ENCODE measurements at places on chromosomes 11 and 22.

GRCh38 chr11:129163714-129164164 lies 28.4 kb downstream of the ARHGAP32 start:
- DNase-seq: no peak

DNA sequence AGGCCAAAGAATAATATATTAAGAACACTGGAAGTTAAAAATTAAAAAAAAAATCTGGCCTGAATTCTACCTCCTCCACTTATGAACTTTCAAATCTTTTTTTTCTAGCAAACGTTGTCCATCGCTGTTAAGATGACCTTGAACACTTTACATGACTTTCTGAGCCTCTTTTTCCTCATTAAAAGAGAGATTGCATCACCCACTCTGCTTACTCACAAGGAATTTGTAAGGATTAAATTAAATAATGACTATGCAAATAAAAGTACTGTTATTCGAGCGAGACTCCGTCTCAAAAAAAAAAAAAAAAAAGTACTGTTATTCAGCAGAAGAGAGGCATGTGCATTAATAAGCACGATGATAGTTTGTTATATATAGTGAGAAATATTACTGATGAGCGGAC lies 285.1 kb upstream of the CCDC90B start:
- DNase-seq: no peak

DNA sequence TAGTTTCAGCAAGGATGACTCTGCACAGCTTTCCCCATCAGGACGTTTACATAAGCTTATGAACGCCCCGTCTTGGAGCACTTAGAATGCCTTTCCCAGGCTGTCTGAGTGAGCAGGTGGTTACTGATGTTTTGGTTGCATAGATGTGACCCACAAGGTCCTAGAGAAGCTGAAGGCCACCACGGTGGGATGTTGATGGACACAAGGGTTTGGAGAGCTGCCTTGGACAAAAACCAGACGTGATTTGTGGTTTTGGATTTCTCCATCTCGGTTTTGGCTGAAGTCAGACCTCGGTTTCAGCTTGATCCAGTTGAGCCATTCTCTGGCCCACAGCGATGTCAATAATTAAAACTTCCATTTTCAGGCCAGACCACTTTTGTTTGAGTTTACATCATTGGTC lies 151.9 kb downstream of the LDLRAD3 start:
- DNase-seq: no peak

DNA sequence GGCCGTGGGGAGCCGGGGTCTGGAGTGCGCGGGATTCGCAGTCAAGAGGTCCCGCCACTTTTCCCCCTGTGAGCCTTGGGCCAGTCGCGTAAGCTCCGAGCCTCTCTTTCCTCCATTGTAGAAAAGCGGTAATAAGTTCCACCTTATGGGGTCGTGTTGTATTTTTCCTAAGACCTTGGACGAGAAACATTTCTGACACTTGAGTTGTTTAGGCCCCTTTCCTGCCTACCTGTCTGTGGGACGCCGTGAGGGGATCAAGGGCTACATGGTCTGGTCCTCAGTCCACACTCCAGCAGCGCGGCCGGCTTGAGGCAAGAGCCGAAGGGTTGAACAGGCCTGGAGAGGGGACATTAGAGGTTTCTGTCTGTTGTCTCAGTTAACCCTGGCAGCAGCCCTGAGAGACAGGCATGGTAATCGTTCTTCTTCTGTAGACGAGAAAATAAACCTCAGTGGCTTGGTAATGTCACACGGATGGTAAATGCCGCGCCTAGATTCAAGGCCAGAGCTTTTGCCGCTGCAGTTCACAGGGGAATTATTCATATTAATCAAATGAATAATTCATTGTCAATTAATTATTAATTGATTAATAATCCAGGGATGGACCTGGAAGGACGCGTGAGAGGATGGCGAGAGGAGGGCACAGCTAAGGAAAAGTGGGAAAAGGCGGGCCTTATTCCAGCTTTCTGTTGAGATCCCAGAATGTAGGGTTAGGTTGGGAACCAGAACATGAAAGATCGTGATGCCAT lies 545 bp downstream of the FEN1 start:
- DNase-seq: no peak

- DNase-seq: no peak
Observed at GRCh38 chr11:96264364-96264763, 78.6 kb downstream of the MAML2 start.

GRCh38 chr11:130509942-130510341 lies 61.5 kb downstream of the ADAMTS15 start:
- DNase-seq: no peak

GRCh38 chr11:11450744-11451362 lies 97.8 kb upstream of the CSNK2A3 start:
- no peak for DNase-seq

GRCh38 chr11:122141725-122142124 lies 25.7 kb upstream of the BLID start:
- DNase-seq: no peak

GRCh38 chr22:25628494-25628893 lies 64.0 kb downstream of the GRK3 start:
- DNase-seq: no peak

DNA sequence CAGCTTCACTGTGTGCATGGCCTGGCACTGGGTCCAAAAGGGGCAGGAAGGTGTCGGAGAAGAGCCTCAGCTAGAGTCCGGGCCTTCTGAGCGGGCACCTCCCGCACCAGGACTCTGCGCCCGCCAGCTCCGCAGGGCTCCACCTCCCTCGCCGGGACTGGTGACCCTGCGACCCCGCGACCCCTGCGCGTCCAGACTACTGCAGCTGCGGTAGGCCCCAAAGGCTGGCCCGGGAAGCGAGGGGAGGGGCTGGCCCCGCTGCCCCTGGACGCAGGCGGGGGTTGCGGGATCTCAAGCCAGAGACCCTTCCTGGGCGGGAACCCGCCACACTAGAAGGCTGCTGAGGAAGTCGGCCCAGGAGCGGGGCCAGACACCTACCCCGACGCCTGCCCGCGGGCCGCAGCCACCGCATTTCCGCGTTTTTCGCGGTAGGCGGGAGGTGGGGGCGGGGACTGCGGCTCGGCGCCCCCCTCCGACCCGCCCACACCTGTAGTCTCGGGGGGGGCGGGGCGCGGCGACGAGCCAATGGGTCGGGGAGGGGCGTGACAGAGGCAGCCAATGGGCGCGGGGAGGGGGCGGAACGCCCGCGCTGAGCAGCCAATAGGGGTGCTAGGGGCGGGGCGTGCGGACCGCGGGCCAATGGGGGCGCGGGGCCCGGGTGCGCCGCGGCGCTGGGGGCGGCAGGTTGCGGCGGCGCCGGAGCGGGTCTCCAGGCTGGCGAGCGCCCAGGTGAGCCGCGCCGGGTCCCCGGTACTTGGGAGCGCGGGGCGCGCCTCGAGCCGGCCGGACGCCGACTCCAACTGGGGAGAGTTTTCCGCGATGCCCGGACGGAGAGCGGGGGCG lies at the start of the genes LMNTD2 and RASSF7:
Gene LMNTD2, minus strand, starts transcription at position 434 of the 843 bp plus-strand sequence. Its CDS starts 22 bp downstream, at position 412.
Gene RASSF7, plus strand, starts transcription at position 666 of the 843 bp plus-strand sequence. CDS start 799 bp downstream, outside the sequence.
- peak; percentile 99 for DNase-seq

GRCh38 chr11:60791153-60791933 lies 6.2 kb downstream of the MS4A10 start:
- no peak for DNase-seq

DNA sequence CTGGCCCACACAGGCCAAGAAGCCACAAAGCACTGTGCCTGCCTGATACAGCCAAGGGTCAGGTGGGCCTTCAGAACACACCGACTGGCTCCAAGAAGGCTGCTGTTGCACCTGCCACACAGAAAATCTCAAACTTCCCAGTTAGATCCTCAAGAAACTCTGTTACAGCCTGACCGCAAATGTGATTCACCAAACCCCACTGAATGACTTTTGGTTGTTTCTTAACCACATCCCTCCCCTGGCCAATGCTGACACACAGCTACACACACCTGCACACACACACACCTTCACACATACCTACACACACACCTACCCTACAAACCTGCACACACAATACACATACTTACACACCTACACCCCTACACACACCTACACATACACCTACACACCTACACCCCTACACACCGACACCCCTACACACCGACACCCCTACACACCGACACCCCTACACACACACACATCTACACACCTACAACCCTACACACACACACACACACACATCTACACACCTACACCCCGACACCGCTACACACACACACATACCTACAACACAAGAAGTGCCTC lies 31.5 kb downstream of the CDKN1C start:
- no peak for DNase-seq

GRCh38 chr11:120994091-120994859 lies 29.6 kb upstream of the TBCEL start:
- DNase-seq: no peak

DNA sequence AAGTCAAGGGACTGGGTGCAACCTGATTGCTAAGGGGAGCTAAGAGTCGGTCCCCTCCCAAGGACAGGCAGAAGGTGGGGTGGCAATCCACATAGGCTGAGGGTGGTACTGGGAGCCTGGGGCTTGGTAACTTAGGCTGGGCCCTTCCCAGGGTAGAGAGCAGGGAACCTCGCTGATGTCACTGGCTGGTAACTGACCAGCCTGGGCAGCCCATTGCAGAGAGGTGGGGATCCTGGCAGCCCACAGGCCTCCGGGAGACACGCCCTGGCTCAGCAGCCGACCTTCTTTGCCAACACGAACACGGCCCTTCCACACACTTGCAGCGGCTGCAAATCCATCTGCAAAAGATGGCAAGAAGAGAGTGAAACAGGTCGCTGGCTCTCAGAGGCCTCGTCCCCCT lies 25.4 kb downstream of the A4GALT start:
- no peak for DNase-seq

DNA sequence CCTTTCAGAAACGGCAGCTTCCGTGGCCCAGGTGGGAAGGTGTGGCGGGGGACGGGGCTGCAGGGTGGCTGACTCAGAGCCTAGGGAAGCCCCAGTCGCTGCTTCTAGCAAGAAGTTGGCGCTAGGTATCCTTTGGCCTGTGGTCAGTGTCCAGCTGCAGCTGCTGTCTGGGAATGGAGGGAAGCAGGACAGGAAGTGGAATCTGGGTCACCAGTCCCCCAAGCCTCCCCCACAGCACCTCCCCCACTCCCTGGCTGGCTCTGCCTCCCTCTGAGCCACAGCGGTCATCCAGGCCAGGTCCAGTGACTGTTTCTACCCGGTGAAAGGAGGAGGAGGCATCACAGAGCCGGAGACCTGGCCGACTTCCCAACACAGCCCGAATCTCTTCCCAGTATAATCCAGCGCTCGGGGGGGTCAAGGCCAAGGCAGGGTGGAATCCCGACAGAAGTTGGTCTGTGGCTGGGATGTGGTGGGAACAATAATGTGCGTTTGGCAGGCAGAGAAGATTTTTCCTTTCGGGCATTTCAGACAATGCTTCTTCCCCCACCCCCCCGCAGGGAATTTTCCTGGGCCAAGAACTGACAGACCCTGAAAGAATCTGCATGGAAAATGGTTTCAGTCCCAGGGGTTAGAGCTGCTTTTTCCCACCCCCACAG lies 45.1 kb downstream of the C11orf96 start:
- DNase-seq: no peak

- no peak for DNase-seq
Observed at GRCh38 chr11:115930886-115931547, 426.8 kb upstream of the CADM1 start.

DNA sequence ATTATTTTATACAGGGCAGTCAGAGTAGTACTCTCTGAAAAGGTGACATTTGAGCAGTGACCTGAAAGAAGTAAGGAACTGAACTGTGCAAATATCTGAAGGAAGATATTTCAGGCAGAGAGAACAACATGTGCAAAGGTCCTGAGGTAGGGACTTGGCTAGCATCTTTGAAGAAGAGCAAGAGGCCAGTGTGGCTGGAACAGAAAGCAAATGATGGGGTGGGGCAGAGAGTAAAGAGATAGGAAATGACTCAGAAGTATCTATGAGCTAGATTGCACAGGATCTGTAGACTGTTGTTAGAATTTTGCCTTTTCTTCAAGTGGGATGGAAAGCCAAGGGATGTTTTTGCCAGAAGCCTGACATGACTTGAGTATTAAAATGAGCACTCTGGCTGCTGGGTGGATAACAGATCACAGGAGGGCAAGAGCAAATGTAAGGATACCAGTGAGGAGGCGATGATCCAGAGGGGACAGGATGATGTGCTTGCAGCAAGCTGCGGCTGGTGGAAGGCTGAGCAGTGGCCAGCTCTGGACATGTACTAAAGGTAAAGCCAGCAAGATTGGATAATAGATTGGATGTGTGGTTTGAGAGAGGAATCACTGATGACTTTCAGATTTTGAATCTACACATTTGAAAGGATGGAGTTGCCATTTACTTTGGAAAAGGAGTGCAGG lies 33.2 kb upstream of the TTC12 start:
- no peak for DNase-seq

GRCh38 chr22:48585916-48586798 lies 1241.5 kb downstream of the BRD1 start:
- no peak for DNase-seq

- DNase-seq: no peak
Observed at GRCh38 chr11:62033191-62034035, 66.0 kb upstream of the FTH1 start.

DNA sequence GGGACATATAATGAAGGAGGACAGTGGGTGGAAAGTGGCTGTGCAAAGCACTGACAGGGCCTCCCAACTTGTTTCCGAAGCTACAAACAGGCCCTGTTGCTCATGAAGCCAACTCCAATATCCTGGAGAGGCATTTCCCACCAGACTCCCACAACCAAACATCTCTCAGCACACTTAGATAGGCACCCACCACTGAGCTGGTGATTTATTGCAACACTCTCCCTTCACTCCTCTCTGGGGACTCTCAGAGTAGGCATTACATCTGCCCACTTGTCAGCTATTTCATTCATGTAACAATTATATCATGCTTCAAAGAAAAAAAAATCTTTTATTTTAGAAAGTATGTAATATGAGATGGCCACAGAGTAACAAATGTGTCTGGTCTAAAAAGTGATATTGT lies 32.1 kb upstream of the PPP2R1B start:
- no peak for DNase-seq

- no peak for DNase-seq
Observed at GRCh38 chr11:132111838-132112237, 741.4 kb downstream of the NTM start.

DNA sequence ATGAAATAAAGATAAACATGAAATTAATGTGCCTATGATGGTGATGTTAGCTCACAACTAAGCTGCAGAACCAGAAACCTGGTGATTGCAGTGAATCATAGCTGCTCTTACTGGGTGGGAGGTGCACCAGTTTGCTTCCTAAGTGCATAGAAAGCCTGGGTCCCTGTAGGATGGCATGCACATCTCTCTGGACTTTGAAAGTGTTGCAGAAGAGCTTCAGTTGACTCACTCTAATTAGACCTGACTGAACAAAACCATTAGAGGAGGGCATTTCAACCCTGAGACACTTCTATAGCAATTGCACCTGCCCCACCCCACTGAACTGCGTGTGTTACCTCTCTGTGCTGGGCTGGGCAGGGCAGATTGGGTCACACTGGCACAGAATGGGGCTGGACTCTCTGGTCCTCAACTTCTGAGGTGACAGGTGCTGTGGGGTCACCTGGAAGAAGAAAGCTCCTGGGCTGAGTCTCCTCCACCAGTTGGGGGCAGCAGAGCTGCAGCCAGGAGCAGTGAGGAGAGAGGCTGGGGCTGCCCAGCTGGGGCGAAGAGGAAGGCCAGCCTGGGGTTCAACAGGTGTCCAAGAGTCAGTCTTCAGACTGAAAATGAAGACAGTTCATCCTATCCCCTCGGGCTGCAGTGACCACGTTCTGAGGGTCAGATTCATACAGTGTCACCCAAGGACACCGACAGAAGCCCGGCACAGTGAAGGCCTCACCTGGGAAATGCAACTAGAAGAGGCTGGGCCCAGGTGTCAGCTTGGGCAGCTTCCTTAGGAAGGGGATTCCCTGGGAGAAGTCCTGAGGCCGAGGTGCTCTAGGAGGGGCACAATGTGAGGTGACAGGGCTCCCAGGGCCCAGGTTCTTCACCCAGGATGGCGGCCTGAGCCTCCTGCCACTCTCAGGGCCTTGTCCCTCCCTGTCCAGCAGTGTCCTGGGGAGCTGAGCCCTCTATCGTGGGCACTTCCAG lies 58.1 kb downstream of the GGTLC2 start:
- DNase-seq: no peak

- DNase-seq: no peak
Observed at GRCh38 chr22:37290737-37291136, 8.4 kb downstream of the CYTH4 start.

Measured in HuH-7.5 (cell line).